ENCODE measurements at places on chromosomes 16 and 17.
A peak's percentile ranks its signal among the peaks of the same experiment; 100 is the strongest.

DNA sequence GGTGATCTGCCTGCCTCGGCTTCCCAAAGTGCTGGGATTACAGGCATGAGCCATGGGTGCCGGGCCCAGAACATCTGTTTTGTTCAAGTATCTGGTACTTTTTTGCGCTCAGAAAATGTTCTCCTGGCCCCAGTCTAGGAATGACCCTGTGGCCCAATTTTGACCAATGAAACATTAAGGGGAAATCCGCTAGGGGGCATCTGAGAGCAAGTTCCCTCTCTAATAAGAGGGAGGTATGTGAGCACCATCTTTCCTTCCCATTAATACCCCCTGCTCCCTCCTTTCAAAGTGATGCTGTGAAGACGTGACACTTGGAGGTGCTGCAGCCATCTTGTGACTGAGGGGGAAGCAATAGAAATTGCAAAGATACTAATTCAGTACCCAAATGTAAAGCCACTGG lies 16.5 kb upstream of the CLEC3A start:
- no peak for DNase-seq

DNA sequence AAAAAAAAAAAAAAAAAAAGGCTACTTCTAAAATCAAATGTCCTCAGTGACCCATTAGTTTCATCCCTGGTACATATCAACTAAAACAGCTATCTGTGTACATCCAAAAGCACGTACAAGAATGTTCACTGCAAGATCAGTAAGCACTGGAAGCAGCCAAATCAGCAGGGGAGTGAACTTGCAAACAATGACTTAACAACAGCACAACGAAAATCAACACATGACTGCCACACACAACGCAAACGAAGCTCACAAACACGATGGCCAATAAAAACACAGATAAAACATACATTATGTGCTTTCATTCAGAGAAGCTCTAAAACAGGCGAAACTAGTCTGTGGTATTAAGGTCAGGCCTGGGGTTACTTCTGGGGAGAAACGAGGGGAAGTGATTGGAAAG lies 60.6 kb downstream of the XPO6 start:
- no peak for DNase-seq

- no peak for DNase-seq
These were observed 104.0 kb downstream of the BRIP1 start for GRCh38 chr17:61759362-61759761.

DNA sequence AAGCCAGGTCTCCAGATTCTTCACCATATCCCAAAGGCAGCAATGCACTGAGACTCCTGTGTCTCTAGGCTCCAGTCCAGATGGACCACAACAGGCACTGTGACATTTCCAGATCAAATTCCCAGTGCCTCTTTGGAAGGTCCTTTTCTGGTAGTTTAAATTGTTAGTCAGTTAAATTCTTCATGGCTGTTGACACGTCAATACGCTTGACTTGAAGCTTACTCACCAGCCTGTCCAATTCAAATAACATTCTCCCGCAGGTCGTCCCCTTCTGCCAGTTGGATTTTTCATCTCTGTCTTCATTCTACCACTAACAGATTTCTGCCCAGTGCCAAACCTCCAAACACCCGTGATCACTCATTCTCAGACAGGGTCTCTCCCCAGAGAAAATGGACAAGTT lies 86.7 kb downstream of the SHISA9 start:
- DNase-seq = no peak

GRCh38 chr16:54245788-54246453 lies 40.7 kb downstream of the IRX3 start:
- no peak for DNase-seq

DNA sequence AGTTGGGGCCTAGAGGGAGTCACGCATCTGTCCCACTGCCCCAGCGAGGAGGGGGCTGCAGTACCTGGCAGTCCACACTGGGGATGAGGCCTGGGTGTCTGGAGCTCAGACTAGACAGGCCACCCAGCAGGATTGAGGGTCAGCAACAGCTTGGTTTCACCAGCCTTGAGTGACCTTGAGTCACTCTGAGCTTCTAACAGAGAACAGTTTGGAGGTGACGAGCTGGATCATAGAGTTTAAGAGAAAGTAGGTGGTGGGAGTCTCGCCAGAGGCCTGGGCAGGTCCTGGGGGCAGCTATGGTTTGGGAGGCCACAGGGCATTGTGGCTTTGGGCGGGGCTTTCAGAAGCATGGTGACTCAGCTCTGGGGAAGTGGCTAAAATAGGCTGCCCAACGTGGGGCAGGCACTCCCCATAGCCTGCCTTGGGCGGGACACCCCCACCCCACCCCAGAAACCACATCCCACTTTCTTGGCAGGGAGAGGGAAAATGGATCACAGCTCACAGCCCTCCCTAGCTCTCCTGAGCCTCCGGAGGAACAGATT lies 20.5 kb downstream of the CDC42EP4 start:
- DNase-seq = no peak

GRCh38 chr17:81003711-81004475 lies 12.3 kb downstream of the CHMP6 start:
- DNase-seq = no peak

- DNase-seq = no peak
These were observed 21.5 kb upstream of the RFFL start for GRCh38 chr17:35084987-35085386.

- no peak for DNase-seq
These were observed 979 bp downstream of the MAP3K14 start for GRCh38 chr17:45315648-45316433.

GRCh38 chr17:54920819-54921218 lies 20.2 kb downstream of the TOM1L1 start:
- DNase-seq = no peak

GRCh38 chr16:11682655-11683096 lies 14.4 kb downstream of the SNN start:
- DNase-seq = no peak

GRCh38 chr17:43372273-43372911 lies 26.4 kb upstream of the ARL4D start:
- no peak for DNase-seq

DNA sequence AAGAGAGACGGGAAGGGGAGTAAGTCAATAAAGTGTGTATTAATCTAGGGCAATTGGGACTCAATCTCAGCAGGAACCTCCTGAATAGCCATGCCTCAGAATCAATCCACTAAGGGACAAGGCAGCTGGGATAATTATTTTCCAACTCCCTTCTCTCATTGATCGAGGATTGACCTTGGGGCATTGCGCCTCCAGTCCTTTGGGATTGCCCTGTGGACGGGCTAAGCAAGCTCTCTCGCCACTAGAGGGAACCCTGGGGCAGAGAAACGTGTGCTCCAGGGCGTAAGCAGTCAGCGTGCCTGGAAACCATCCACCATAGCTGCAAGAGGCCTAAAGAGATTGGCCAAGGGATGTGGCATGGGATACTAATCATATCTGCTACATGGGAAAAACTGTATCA lies 53.9 kb upstream of the ERCC4 start:
- peak; percentile 8 for DNase-seq

DNA sequence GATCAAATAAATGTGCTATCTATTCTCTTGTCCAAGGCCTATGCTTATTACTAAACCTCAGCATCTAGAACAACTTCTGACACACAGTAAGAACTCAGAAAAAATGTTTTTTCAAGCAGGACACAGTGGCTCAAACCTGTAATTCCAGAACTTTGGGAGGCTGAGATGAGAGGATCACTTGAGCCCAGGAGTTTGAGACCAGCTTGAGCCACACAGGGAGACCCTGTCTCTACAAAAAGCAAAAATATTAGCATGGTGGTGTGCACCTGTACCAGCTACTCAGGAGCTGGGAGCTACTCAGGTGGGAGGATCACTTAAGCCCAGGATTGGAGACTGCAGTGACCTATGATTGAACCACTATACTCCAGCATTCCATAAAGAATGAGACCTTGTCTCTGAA lies 32.5 kb downstream of the USP32 start:
- DNase-seq = no peak

DNA sequence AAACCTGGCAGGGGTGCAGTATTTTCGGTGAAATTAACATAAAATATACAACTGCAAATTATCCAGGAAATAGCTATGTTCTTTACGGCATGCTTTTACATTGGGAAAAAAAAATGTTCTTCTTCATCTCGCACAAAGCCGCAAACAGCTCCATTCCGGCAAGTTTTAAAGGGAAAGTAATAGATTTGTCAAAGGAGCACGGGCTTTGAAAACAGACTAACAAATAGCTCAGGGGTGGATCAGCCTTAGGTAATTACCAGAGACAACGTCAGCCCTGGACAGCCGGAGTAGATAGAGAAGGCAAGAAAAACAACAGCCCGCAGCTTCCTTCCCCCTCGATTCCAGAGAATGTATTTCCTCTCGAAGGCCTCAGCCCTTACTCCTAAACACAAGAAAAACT lies 222.5 kb downstream of the C16orf78 start:
- DNase-seq = no peak

- DNase-seq = no peak
These were observed 51.8 kb downstream of the PIMREG start for GRCh38 chr17:6496116-6496481.

DNA sequence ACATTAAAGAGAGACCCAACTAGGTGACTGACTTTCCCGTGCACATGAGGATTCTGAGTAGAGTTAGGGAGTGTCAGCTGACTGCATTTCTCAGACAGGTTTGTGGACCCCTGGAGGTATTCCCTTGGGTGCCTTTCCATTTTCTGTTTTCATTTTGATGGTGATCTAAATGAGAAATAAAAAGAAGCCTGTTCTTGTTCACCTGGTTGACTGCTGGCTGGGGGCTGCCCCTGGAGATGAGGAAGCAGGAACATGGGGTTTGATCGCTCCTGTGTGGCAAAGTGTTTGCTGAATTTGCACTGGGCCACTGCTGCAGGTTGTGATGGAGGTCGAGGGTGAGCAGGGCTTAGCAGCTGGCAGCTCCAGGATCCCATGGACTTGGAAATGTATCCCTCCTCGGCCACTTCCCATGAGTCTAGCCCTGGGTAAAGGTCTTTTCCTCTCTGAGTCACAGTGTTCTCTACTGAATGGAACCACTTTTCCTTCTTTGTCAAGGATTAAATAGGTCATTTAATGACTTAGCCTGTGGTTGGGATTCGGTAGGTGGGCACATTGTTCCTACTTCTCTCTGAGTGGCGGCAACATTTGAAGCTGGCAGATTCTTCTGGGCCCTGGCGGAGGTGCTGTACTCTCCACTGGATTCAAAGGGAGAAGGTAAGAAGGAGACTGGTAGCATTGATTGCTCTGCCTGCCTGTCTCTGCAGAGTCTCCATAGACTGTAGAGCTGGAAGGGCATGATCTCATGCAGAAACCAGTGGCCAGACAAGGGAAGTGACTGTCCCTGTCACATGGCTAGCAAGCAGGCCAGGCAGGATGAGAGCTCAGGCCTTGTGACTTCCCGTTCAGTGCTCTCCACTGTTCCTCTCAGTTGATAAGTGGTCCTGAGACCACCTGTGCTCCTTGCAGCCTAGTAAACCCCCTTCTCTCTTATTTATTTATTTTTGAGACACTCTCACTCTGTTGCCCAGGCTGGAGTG lies 17.9 kb downstream of the SNX29 start:
- DNase-seq = no peak

DNA sequence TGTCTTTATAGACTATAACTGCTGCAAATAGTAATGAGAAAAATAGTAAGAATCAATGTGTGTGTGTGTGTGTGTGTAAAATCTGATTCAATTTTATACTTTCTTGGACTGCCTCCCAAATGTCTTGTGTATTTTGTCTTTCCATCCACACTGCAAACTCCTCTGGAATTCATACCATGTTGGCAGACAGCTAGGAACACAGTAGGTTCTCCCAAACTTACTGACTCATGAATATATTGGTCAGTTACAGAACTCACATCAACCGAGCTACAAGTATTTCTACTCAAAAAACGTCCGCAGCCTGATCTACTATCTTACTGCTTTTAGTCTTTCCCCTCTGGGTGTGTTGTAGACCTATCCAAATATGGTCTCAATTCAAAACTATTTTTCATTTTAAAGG lies 542.7 kb upstream of the PSMD7 start:
- DNase-seq = no peak

- no peak for DNase-seq
These were observed 2.6 kb downstream of the HNF1B start for GRCh38 chr17:37742116-37742761.

DNA sequence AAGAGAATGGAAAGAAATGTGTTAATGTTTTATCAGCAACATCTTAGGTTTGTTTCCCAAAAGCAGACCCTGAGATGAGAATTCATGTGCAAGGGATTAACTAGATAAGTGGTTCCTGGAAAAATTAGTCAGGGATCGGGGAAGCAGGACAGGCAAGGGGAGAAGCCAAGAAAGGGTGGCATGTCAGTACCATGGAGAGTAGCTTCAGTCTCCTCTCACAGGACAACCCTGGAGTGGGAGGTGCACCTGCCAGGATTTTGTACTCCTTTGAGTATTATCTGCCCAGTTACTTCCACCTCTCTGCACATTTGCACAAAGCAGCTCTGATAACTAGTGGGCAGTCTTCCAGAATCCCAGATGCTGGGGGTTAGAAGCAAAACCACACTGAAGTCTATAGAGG lies 117.0 kb downstream of the RGS9 start:
- no peak for DNase-seq

- no peak for DNase-seq
These were observed 205.2 kb upstream of the NLRP1 start for GRCh38 chr17:5789528-5789927.

DNA sequence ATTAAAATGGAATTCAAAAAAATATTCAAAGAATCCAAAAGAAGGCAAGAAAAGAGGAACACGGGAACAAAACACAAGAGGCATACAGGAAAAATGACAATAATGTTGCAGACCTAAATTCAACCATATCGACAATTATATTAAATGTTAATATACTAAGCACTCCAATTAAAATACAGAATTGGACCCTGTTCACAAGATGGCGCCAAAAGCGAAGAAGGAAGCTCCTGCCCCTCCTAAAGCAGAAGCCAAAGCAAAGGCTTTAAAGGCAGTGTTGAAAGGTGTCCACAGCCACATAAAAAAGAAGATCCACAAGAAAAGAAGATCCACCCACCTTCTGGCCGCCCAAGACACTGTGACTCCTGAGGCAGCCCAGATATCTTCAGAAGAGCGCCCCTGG lies 6.3 kb upstream of the XAF1 start:
- no peak for DNase-seq

DNA sequence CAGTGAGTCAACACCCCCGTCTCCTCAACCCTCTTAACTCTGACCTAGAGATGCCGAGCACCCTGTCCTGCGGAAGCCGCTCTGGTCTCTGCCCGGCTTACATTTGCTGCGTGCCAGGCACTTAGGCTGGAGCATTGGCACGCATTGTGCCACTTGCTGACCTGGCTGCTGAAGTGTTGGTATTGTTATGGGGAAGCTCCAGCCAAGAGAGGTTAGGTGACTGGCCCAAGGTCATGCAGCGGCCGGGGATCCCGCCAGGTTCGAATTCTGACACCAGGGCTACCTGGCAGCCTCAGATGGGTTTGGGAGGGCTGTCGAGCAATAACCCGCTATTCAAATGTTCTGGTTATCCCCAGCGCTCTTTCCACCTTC lies 5.0 kb upstream of the HSD17B1 start:
- no peak for DNase-seq

DNA sequence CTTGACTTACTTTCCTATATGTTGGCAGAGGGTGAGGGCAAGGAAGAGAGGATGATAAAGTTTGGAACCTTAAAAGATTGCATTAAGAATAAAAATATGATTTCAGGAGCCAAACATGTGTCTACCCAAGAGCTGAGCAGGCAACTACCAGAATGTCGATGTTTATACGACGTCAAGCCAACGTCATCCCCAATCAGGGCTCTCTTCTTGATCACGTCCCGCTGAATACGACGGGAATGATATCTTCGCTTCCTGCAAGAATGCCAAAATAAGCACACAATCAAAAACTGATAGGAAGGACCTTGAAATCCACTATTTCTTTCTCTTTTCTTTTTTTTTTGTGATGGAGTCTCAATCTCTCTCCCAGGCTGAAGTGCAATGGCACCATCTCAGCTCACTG lies 20.1 kb upstream of the ITGAE start:
- DNase-seq = no peak

GRCh38 chr16:69853481-69853880 lies 91.3 kb downstream of the WWP2 start:
- no peak for DNase-seq

Measured in stimulated activated CD4-positive, alpha-beta T cell treated with anti-CD3 and anti-CD28 coated beads, Interleukin-2, amount 100 ng/mL, for 4 hours (primary cell).